Endodermal cell (in vitro differentiated cells): ENCODE measurements at places on chromosomes 11 and 22.

GRCh38 chr11:58526721-58527120, 18.8 kb upstream of the OR5B21 start:
- no peak for DNase-seq

DNA sequence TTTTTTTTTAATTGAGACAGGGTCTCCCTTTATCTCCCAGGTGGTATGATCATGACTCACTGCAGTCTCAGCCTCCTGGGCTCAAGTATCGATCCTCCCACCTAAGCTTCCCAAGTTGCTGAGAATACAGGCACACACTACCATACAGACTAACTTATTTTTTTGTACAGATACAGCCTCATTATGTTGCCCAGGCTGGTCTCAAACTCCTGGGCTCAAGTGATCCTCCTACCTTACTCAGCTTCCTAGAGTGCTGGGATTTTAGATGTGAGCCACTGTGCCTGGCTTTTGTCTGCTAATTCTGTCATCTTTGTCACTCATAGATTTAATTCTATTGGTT, 43.5 kb downstream of the CBL start:
- DNase-seq, result no peak

- peak; percentile 66 for DNase-seq
Measured at GRCh38 chr11:124899383-124900145, 1.9 kb upstream of the ROBO4 start.

GRCh38 chr11:6609502-6610015, 2.5 kb downstream of the TAF10 start:
- peak; percentile 31 for DNase-seq

DNA sequence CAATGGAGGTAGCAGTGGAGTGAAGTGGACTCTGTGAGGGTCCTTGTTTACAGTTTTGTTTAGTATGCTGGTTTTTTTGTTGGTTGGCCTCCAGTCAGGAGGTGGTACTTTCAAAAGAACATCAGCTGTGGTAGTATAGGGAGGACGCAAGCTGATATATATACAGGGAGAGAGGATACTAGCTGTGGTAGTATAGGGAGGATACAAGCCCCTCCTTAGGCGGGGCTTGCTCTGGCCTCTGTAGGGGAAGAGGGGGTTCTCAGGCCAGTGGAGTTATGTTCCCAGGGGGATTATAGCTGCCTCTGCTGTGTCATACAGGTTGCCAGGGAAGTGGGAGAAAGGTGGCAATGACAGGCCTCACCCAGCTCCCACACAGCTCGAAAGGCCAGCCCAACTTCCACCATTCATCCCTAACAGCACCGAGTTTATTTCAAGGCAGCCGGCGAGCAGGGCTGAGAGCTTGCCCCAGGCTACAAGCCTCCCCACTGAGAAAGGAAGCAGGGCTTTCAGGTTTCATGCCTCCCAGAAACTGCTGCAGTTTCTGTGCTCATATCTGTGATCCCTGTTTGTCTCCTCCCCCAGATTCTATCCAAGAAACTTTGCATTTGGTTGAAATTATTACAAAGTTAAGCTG, 10.4 kb downstream of the OR52E6 start:
- peak; percentile 65 for DNase-seq
